Breast epithelium (tissue), 4 donors: ENCODE measurements at places on chromosomes 6 and 20. TPM values are rescaled to one million over a fixed set of nuclear protein-coding genes. Genes with fewer than 3 reads are reported as not detected.

The ARMH2 gene
- not detected for total RNA-seq

DNA sequence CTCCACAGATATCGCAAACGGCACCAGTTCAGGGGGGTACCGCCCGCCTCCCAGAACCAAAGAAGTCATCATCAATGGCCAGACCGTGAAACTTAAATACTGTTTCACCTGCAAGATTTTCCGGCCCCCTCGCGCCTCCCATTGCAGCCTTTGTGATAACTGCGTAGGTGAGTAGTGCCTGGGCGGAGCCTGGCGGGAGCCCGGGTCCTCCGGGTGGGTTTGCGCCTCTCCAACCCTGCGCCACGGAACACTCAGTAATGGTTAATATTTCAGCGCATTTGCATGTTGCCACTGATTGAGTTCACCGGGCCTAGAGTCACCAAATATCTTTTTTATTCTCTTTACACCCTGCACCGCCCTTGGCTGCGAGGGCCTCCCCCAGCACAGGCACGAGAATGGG is 212.0 kb downstream of the ZDHHC14 start:
- DNase-seq: no peak

The TEAD3 gene
- total RNA-seq: 26.2 TPM

The SLC35A1 gene
- total RNA-seq: 20.3 TPM

DNA sequence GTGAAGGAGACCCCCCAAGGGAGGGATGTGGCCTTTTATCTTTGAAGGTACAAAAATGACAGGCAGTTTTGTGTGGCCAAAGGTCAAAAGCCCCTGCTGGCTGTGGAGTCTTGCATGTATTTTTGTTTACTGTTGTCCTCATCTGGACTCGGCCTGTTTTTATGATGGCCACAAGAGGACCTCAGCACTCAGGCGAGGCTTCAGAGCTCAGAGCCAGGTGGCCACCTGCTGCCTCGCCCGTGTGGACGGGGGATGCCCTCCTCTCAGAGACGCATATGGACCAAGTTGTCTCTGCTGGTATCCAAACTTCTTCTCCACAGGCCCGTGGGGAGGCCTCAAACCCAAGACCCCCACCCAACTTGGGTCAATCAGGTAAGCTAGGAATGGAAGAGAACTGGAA is 118.2 kb downstream of the DACT2 start:
- no peak for DNase-seq
